Body of pancreas (tissue), 4 donors: ENCODE measurements at places on chromosomes 7 and 10.

DNA sequence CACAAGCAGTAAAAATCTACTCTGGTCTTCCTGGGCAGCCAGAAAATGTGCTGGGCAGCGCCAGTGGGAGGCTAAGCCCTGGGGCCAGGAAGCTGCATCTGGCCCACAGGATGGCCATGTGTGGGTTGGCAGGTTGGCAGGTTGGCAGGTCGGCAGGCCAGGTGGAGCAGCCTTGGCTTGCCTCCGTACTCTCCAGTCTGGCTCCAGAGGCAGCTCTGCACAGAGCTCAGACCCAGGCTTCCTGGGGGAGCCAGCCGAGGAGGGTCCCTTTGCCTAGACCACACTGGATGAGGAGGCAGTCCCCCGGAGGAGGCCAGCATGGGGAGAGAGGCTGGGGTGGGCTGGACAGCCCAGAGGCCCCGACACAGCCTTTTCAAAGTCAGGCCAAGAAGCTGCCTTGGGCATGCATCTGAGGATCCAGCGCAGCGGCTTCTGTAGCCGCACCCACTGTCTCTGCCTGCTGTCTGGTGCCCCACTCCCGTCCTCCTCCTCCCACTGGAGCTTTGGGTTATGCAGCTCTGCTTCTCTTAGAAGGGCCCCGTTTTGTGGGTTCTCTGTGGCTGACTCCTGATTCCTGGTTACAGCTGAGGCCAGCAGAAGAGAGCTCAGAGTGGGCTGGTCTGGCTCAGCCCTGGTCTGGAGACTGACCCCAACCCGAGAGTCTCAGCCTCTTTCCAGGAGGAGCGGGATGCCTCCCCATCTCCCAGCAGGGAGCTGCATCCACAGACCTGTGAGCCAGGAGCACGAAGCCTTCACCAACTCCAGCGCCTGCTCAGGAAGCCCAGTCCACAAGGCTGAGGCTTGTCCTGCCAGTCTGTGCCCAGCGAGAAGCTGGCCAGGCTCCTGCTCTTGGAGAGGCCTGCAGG lies 44.6 kb downstream of the CFAP46 start:
- peak; percentile 5 for DNase-seq

DNA sequence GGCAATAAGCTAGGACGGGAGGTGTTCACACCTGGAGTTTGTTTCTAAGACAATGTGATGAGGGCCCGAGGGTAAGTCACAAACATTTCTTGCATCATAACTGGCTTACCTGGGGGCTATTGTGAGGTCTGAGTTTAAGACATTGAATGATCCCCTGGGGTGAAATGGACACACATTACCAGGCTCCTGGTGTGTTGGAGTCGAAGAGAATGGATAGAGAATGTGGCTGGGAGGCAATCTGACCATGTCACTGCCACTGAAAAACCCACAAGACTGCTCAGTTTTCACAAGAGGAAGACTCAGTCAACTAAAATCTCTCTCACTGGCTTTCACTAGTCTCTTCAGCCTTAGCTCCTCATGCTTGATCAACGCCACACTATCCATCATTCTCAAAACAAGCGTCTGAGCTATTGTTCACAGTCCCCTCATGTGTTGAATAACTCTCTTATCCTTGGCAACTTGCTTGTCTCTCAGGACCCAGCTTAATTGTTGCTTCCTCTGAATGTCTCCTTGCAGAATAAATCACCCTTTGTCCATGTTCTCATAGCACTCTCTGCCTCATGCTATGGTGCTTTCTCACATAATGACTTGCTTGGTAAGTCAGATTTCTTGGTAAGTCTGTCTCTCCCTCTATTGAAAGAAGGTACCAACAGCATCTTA lies at the start of gene C10orf120:
C10orf120 (minus strand) TSS at position 51 of the 660 bp plus-strand sequence. CDS start 56 bp downstream, outside the sequence.
- DNase-seq: no peak

DNA sequence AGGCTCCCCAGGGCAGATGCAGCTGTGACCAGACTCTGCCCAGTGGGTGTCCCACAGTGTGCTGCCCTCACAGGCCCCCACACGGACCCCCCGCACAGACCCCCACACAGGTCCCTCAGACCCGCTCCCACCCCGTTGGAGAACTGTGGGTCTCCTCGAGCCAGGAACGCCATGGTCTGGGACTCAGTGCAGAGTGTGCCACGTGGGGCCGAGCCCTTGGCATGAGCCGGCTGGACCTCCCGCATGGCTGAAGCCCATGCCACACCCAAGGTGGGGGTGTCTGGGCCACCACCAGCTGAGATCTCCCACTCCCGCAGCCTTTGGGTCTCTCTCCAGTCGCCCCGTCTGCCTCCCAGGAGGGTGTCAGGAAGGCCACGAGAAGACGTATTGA lies 34.3 kb downstream of the JAKMIP3 start:
- DNase-seq: no peak

DNA sequence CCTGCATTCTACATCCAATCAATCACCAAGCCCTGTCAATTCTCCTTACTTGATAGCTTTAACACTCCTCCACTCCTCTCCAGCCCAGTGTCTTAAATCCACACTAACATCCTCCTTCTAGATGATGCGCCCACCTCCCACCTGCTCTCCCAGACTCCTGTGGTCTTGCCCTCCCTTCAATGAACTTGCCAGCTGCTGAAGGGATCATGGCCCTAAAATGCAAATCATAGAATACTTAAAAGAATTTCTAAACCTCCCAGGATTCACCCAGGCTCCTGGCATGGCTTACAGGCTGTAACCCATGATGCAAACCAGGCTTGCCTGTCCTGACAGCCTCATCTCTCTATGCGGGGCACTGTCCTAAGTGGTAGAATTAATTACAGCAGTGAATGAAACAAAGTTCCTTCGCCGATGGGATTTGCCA lies 43.6 kb downstream of the SYPL1 start:
- no peak for DNase-seq

DNA sequence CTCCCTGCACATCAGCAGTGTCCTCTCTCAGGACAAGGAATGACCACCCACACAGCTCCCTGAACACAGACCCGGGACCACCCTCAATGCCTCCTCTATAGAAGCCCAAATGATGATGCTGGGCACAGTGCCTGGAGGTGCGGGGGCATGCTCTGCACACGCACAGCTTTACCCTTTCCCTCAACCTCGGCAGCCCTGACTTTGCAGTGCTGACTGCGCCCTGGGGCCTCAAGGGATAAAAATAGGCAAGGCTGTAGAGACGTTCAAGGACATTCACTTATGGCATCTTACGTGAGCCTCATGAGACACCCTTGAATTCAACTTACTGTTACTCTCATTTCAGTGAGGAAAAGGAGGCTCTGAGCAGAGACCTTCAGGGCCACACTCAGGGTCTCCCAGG lies 521.6 kb upstream of the MGMT start:
- no peak for DNase-seq

DNA sequence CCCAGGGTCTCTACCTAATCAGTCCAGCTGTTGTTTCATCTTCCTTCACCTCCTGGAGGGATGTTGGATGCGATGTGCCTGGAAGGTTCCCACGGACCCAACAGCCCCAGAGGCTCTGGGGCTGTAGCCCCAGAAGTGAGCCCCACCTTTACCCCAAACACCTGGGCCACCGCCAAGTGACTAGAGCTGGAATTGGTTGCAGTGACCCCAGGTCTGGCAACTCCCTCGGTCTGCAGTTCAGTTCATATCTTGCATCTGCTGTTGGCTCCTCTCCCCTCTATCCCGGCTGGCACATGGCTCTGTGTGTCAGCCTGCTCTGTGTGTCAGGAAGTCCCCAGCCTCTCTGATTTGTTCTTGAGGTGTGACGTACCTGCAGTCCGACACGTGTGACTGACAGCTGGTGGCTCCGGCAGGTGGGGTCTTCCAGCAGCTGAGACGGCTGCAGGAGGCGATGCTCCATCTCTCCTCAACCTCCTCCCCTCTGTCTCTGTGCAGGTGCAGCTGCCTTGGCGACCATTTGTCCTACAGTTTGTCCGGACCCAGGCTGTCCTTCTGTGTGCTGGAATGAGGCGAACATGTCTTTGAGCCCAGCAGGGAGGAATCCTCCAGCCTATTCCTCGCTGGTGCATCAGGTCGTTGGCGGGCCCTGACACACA lies 38.6 kb downstream of the ELFN1 start:
- no peak for DNase-seq

DNA sequence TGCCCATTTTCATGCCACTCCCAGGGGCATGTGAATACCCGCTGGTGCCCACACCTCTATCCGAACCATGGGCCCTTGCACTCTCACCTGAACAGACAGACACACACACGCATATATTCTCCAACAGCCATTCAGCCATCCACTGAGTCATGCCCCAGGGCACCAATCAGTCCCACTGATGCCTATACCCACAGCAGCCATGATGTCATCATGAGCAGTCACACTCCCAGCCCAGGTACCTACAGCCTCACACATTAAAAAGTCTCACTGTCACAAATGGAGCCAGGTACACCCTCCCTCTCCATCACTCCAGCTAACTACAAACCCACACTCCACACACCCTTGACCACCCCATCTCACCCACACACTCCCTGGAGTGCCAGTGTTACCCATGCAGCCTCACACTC lies 12.2 kb downstream of the VSIR start:
- no peak for DNase-seq

- DNase-seq: no peak
These were observed 64.2 kb downstream of the TAX1BP1 start for GRCh38 chr7:27804139-27804538.

- no peak for DNase-seq
These were observed 26.3 kb upstream of the CCDC7 start for GRCh38 chr10:32419615-32420014.

DNA sequence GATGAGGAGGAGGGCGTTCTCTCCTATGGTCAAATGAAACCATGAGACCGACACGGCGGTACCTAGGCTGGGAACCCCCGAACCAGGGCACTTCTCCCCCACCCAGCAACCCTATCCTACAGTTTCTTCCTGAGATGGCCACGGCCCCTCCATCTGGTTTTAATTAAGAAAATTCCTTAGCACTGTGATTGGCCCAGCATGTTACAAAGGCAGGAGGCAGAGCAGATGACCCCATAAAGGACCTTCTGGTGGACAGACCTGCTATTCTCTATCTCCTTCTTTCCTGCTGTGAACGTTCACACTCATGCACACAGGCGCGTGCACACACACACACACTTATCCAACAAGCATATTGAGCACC lies 129.4 kb downstream of the RGS10 start:
- DNase-seq: no peak

- no peak for DNase-seq
These were observed 71.0 kb downstream of the SLC25A13 start for GRCh38 chr7:96250776-96251361.

- DNase-seq: no peak
These were observed 113.7 kb downstream of the CCDC3 start for GRCh38 chr10:12887780-12888179.

- no peak for DNase-seq
These were observed 71.7 kb upstream of the AUTS2 start for GRCh38 chr7:69526570-69526969.

GRCh38 chr7:90892213-90892612 lies 296.1 kb downstream of the CDK14 start:
- no peak for DNase-seq

DNA sequence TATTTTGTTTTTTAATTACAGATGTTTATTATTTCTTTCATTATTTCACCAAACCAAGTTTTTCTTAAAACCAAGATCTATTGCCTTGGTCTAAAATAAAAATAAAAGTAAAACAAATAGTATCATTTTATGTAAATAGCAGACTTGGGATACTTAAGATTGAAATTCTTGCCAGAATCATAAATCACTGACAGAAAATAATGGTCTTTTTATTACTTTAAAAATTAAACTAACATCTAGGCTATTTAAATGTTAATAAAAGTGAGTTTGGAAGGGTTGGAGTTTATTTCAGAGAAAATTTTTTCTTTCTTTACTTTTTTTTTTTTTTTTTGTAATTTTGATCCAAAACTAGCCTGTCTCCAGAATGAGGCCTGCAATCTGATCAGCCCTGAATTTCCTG lies 568.0 kb upstream of the IGFBP3 start:
- DNase-seq: no peak

DNA sequence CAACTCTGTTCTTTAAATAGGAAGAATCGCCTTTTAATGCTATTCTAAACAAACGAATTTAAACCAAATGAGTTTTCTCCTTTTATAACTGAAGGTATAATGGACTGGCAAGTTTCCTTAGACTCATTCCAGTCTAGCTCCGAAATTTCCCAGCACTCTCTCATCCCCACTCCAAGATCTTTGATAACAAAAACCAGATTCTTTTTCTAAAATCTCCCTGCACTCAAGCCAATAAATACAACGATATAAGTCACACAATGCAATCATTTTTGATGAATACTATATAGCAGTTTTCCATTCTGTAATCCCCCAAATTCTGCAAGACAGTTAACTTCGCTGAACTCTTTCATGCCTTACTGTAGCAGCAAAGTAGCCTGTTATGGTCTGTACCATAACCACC lies 1.9 kb downstream of the OGA start:
- no peak for DNase-seq

- no peak for DNase-seq
These were observed 561.9 kb upstream of the KCND2 start for GRCh38 chr7:119711104-119711503.

DNA sequence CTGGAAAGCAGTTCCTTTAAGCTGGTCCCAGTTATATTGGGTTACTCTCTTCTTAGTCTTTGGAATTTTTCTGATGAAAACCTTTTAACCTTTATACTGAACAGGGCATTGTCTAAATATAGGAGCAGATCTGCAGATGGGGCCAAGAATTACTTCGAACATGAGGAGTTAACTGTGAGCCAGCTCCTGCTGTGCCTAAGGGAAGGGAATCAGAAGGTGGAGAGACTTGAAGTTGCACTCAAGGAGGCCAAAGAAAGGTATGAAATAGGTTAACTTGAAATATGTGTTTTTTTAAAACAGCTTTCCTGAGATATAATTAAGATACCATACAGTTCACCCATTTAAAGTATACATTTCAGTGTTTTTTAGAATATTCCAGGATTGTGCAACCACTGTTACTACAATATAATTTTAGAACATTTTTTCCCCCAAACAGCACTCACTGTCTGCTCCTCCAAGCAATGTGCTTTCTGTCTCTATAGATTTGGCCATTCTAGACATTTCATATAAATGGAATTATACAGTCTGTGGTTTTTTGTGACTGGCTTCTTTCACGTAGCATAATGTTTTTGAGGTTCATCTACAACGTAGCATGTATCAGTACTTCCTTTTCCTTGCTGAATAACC lies 18.9 kb downstream of the OPTN start:
- DNase-seq: no peak

GRCh38 chr7:111232249-111233084 lies 141.5 kb downstream of the LRRN3 start:
- no peak for DNase-seq

GRCh38 chr10:121687095-121687813 lies 89.0 kb upstream of the FGFR2 start:
- no peak for DNase-seq

DNA sequence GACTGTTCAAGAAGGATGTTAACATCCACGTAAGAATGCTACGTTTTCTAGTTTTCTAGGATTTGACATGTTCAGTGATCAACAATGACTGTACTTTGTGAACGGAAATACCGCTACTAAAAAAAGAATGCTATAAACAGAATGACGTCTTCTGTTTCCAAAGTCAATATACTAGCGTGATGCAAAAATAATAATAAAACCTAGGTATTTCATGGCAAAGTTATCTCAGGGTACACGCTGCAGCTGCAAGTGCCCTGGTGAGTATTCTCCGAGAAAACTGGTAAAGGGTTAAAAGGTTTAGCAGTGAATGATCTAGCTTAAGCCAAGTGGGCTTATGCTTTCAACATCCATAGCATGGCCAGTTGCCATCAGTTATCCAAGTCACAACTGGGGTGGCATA lies 653.3 kb upstream of the PFKP start:
- no peak for DNase-seq
